Astrocyte (in vitro differentiated cells and primary cell): ENCODE measurements at places on chromosomes 7 and 10.

GRCh38 chr10:1379601-1380000 lies 323.4 kb downstream of the WDR37 start:
- DNase-seq, result no peak

- no peak for DNase-seq
Observed at GRCh38 chr7:22438994-22439393, 61.0 kb downstream of the STEAP1B start.

- no peak for DNase-seq
Observed at GRCh38 chr7:28778786-28779185, 179.3 kb downstream of the TRIL start.

DNA sequence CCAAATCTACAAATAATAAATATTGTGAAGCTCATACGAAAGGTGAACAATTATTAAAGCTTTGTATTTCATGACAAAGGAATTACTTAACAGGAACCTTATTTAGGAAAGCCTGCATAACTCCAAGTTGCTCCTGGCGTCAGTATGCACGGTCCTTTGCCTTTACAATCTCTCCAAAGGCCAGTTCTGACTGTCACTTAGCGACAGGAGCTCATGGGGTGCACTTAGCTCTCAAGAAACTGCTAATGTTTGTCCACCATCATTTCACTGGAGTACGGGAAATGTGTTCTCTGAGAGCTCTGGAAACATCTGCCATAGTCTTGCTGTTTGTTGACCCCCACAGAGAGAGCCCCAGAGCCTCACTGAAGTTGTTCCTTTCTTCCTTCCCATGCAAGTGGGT lies 781.5 kb upstream of the POM121L12 start:
- DNase-seq, result no peak

GRCh38 chr10:585502-585901 lies 104.0 kb downstream of the DIP2C start:
- DNase-seq, result no peak

DNA sequence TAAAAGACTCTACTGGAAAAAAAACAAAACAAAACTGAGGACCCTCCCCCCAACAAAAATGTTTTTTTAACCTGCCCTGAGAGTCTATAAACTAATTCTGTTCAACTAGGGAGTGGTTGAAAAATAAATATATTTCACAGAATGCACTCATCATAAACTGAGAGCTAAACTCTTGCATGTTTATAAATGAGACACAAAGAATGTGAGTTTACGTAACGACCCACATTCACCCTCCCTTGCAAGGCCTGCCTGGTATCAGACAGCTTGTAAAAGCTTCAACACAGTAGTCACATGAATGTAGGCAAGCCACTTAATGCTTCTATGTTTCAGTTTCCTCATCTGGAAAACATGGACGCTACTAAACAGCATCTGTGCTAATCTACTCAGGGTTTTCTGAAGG lies 50.3 kb downstream of the JAZF1 start:
- peak; percentile 41 for DNase-seq

DNA sequence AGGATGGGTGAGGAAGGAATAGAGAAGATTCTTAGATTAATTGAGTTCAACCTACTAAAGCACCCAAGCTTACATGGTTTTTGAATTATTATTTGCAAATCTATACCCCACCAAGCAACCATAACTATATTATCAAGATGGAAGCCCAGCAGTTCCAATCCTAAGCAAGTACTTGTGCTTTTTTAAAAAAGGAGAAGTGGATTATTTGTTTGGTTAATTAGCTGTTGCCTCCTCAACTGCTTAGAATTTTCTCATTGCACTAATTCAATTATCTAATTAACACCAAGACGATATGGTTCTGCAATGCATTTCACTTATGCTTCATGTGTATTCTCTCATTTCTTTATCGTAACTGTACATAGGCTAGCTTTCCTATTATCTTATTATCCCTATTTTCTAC lies 27.3 kb upstream of the WIPF3 start:
- DNase-seq, result no peak

DNA sequence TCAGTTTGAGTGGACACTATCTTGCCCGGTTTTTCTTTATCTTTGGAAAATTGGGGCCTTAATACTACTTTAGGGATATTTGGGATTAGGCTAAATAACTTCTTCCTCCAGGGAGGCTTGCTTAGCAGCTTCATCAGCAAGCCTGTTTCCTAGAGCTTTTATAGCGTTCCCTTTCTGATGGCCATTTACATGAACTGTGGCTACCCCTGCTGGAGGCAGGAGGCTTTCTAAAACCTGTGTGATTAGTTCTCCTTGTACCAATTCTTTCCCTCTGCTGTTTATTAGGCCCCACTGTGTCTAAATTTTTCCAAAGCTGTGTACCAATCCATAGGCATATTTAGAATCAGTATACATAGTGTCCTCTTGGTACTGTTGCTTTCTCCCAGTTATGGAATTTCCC lies 61.7 kb upstream of the CNTNAP2 start:
- DNase-seq, result no peak

DNA sequence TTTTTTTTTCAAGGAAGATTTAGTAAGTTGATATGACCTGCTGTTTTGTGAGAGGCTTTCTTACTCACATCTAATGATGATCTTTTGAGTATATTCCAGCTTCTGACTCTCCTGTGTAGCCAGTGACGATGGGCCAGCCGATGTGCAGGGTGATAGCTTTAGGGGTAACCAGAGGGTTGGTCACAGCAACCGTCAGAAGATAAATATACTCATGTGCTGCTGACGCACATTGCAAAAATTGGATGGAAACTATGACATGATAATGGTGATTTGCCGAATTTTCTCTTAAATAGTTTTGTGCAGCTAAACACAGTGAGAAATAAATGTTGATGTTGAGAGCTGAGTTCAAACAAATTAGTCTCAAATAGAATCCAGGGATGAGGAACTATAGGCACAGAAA lies 29.5 kb downstream of the R3HCC1L start:
- no peak for DNase-seq

GRCh38 chr10:10824591-10825148 lies 193.0 kb upstream of the CELF2 start:
- DNase-seq, result peak; percentile 94

DNA sequence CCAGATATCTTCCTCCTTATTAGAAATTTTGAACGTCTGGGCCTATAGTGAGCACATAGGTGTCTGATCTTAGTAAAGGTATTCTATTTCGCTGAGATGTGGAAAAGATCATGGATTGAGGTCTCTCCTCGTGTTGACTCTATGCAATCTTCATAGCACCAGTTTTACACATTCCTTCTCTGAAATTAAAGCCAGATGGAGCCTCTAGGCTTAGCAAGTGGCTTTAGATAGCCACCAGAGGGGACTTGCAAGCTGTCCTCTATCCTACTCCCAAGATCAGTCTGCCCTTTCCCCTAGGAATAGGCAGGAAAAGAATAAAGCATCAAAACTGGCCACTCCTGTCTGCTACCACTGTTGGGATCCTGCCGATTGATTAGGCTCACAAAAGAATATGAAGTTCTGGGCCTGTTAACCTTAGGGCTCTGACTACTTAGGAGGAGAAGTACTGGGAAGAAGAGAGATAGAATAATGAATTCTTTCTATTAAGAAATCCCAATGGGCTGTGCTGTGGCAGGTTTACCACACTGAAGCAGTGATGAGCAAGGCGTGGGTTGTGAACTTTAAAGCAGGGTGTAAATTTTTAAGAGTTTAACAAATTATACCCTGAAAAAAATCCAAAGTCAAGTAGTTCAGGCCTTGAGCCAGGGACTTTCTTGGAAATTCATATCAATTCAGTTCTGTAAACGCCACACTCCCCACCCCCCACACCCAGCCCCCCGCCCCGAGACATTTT lies 2.2 kb upstream of the STRIP2 start:
- DNase-seq, result no peak

- DNase-seq, result peak; percentile 16
Observed at GRCh38 chr10:132631338-132631735, 93.8 kb downstream of the INPP5A start.

- DNase-seq, result peak; percentile 15
Observed at GRCh38 chr7:13181216-13181615, 493.8 kb downstream of the ARL4A start.

- no peak for DNase-seq
Observed at GRCh38 chr10:46556515-46557318, at the start of gene GPRIN2. TSS of gene GPRIN2 (minus strand) at chr10:46556658. CDS start at chr10:46550736, 5,922 bp downstream.

DNA sequence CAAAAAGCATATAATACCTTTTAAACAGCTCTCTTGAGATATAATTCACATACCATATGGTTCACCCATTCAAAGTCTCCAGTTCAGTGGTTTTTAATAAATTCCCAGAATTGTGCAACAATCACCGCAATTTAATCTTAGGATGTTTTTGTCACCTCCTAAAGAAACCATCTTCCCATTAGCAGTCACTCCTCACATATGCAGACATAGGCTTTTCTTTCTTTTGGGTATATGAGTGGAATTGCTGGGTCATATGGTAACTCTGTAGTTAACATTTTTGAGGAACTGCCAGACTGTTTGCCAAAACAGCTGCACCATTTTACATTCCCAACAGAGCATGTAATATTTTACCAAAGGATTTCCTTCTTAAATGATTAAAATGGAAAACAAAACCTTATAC lies 57.0 kb downstream of the CC2D2B start:
- no peak for DNase-seq

- peak; percentile 76 for DNase-seq
Observed at GRCh38 chr7:37901890-37902524, 14.6 kb downstream of the SFRP4 start.

DNA sequence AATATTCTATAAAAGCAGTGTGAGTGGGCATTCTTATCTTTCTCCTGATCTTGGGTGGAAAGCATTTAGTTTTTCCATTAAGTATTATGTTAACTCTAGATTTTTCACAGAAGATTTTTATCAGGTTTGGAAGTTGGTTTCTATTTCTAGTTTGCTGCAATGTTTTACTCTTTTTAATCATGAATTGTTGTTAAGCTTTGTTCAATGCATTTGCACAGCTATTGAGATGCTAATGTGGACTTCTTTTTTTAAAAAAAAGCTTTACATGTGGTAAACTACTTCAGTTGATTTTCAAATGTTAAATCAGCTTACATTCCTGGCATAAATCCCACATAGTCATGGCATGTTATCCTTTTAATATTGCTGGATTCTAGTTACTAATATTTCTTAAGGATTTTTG lies 363.6 kb upstream of the NRP1 start:
- no peak for DNase-seq
